ENCODE measurements at places on chromosomes 1 and 21.

GRCh38 chr1:20885121-20885520 lies 98.0 kb upstream of the HP1BP3 start:
- peak; percentile 55 for DNase-seq

DNA sequence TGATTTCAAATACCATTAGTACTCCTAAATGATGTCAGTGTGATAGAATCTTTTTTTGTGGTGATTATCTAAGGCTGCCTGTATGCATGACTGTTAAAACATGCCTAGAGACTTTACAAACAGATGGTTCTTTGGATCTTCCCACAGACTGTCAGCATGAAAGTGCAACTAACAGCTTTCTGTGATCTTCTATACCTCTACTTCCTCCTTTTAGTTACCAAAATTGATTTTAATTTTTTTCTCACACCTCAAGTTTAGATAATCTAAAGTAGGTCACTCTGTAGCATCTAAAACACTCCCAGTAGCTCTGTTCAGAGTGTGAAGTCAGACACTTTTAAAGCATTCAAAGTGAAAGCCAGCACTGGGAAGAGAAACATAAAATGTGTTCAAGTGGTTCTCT lies 534.5 kb downstream of the PTPRC start:
- peak; percentile 23 for DNase-seq

DNA sequence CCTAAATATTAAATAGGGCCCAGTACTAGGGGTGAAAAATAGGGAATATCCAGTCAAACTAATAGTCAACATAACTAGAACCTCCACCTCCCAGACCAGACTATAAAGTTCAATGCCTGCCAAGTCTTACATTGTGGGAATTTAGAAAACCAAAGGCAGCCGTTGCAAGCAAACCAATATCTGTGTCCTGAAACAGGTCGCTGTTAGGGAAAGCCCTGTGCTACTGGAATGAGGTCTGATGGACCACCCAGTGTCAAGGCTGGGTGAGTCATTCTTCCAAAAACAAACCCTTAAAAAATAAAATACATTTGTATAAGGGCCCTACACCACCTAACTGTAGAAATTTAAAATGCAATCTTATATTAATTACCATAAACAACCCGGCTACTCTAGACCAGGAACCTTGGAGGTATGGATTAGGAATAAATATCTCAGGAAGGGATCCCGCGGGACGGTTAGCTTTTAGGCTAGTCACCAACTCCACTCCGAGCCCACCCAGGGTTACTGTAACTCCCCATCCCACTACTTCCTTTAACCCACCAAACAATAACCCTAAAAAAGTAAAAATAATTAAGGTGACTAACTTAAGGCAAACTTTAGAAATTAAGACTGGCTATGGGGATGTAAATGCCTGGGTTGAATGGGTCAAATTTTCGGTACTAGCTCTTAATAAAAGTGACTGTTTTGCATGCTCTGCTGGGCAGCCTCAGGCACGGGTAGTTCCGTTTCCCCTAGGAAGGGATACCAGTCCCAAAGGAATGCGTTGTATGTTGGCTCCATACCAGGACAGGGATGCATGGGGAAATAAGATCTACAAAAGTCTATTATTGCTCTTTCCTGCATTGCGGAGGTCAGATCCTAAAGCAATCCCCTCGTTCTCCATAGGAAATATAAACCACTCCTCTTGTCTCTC lies 65.4 kb upstream of the TLR5 start:
- peak; percentile 52 for DNase-seq

- no peak for DNase-seq
Observed at GRCh38 chr1:30383221-30383711, 340.1 kb downstream of the MATN1 start.

DNA sequence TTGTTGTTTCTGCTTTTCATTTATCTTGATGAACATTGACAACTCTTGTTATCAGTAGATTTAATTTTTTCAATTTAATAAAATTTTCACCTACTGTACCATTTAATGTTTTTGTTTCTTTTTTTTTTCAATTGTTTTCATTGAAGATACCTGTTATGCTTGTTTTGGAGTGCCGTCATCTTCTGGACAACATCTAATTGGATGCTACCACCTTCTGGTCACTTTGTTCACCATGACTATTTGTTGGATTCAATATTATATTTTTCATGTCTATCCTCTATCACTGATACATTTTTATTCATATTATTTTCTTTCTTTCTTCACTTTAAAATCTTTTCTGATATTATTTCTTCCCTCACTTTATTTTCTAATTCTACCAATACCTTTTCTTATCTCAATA lies 14.0 kb downstream of the KRTAP21-2 start:
- no peak for DNase-seq

- no peak for DNase-seq
Observed at GRCh38 chr1:202953392-202953791, 4.7 kb downstream of the ADIPOR1 start.

DNA sequence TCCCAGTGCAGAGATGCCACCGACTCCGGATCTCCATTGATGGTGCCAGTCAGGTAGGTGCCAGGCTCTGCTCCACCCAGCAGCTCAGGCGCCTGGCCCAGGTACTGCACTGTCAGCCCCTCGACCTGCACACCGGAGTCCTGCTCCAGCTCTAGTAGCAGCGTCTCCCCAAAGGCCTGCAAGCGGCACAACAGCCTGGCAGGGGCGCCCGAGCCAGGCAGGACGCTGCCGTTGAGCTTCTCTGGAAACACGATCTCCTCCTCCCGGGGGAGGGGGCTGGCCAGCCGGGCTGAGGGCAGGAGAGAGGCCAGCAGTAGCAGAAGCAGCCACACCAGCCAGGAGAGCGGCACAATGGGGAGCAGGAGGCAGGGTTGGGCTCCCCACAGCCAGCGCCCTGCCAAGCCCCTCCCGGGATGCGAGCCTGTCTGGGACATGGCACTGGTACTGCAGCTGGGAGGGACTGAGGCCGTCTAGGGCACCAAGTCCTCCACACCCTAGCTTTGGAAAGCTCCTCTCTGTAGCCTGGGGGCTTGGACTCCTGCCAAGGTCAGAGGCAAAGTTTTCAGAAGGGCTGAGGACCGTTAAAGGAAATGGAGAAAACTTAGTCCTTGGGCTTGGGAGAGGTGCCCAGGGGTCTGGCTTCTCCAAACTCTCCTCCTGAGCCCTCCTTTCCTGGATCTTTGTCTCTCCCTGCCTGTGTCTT lies 509 bp downstream of the ADAMTS4 start:
- DNase-seq = peak; percentile 39

DNA sequence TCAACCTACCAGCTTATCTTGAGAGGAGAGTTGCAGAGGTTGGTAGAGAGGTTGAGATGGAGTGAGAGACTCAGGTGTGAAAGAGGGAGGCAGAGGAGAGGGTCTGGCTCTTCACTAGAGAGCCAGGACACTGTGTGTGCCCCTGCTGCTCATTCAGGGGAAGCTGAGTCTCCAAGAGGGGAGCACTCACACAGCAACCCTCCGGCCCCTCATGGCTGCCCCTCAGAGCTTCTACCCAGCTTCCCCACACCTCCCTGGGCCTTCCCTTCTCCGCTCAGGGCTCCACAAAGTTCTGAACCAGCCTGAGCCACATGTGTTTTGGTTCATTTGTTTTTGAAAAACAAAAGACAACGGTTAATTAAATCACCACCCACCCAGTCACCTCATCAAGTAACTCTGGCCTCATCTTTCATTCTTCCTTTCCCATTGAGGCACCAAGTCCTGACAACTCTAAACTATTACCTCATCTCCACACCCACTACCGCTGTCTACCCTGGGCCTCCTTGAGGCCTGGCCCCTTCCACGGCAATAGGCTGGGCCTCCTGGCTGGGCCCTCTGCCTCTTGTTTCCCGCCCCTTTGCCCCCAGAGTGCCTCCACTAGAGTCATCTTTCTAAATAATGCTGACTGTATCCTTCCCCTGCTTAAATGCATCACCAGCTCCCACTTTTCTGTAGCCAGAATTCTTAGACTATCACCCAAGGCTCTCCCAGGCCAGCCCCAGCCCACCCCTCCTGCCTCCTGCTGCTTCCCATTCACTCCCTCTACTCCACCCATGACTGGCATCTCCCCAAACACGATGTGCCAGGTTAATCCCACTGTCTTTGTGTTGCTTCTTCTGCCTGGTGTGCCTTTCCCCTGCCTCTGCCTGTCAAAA lies 33.0 kb downstream of the TNNT2 start:
- DNase-seq = no peak

DNA sequence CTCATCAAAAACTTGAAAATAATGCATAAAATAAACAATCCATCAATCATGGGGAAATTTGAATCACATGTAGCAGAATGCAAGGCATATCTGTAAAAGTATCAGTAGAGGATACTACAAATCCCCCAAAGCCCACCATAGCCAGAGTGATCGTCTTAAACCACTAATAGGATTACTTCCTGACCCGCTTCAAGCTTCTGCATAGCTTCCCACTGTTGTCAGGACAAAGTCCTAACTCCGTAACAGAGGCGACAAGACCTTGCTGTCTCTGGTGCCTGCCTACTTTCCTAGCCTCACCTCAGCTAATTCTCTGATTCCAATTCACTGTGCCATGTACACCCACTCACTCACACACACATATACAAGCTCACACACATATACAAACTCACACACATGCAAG lies 161.2 kb upstream of the NFIA start:
- no peak for DNase-seq

GRCh38 chr1:203765029-203765837 lies at the start of gene LAX1:
Gene LAX1 (plus strand): TSS chr1:203765183. CDS start chr1:203765566, 383 bp downstream.
- no peak for DNase-seq

DNA sequence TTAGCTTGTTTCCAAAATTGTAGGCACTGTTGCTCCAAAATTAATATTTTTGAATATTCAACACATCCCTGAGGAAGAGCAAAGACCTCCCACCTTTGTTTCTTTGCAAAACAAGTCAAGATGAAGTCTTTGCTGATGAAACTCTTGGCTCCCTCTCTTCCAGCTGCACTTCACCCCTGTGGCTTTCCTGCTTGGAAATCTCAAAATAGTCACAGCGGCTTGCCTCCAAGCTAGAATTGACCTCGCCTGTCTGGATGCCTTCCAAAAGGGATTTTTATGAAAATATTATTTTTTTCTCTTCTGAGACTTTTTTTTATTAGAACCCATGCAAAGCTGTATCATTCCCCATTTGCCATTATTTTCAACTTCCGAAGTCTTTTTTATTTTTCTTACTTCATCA lies 71.1 kb upstream of the MROH9 start:
- peak; percentile 65 for DNase-seq

GRCh38 chr1:88407248-88407647 lies 276.8 kb upstream of the PKN2 start:
- no peak for DNase-seq

DNA sequence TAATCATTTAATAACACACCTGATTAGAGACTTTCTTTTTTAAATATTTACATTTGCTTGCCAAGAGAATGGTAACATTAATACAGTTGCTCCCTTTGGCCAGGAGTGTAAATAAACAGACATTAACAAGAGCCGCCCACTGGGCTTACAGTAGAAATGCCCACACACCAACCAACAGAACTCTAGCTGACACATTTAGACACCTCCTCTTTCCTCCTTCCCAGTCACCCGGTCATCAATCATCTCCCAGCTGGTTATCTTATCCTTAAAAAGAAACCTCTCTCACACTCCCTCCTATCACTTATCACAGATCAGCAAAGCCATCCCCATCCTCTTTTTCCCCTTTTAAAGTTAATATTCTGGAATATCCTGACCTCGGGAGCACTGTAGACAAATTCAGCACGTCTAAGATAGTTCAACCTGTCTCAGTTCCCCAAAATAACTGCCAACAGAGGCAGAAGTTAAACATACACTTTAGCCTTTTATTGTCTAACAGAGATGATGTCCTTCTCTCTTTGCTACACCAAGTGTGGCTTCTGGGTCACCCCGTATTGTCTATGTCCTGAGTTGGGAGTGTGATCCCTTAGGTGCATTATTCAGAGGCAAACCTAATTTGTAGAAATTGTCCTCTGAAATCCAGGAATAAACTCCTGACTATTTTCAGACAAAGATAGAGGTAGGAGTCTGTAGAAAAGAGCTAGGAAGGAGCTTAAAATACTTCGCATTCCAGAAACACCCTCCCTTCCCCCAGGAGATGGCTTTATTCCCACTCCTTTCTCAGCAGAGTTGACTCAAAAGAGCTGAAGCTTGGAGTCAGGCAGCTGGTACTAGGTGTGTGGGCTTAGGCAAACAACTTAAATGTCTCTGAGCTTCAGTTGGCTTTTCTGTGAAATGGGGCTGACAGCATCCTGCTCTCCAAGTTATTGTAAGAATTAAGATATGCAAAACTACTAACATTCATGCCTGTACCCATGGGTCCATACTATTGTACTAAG lies 8.8 kb downstream of the MYCL start:
- DNase-seq = peak; percentile 78

DNA sequence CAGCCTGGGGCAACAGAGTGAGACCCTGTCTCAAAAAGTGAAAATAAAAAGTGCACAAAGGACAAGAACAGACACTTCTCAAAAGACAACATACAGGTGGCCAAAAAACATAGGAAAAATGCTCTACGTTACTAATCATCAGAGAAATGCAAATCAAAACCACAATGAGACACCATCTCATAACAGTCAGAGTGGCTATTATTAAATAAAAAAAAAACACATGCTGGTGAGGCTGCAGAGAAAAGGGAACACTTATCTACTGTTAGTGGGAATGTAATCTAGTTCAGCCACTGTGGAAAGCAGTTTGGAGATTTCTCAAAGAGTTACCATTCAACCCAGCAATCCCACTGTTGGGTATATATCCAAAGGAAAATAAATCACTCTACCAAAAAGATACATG lies 173.2 kb downstream of the SMYD3 start:
- no peak for DNase-seq

GRCh38 chr1:221335161-221336101 lies 406.5 kb downstream of the DUSP10 start:
- DNase-seq = peak; percentile 81

GRCh38 chr21:15135867-15136629 lies 71.2 kb upstream of the NRIP1 start:
- DNase-seq = no peak

DNA sequence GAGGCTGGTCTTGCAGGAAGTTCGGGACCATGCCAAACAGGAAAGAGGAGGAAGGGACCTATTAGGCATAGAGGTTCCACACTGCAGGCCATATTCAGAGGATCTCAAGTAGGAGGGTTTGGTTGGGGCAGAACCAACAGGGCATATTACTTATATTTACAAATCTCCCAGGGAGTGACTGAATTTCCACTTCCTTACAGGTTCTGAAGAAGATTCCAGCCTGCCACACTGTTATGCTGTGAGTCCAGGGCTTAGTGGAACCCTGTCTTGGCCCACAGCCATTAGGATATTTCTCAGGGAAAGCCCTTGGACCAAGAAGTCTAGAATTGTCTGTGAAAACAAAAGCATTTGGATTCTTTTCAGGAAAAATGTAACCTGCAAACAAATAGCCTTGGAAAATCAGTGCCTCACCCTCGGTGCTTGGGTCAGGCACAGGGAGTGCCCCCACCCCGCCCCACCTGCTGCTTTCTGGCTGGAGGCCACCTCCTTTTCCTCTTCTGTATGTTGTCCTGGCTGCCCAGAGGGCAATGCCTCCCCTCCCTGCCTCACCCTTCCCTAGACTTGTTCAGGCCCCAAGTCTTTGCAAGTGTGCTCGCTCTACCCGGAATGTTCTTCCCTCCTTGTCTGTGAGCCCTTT lies 41.0 kb upstream of the JUN start:
- DNase-seq = no peak

DNA sequence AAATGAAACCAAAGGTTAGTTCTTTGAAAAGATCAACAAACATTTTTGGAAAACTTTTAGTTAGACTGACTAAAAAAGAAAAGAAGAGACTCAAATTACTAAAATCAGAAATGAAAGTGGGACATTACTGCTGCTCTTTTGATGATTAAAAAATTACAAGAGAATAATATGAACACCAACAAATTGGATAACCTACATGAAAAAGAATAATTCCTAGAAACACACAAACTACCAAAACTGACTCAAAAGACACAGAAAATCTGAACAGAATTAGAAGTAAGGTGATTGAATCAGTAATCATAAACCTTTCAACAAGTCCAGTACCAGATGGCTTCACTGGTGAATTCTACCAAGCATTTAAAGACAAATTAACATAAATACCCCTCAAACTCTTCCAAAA lies 5.6 kb downstream of the KIFAP3 start:
- DNase-seq = no peak
